ENCODE measurements at places on chromosomes 13 and 19.

DNA sequence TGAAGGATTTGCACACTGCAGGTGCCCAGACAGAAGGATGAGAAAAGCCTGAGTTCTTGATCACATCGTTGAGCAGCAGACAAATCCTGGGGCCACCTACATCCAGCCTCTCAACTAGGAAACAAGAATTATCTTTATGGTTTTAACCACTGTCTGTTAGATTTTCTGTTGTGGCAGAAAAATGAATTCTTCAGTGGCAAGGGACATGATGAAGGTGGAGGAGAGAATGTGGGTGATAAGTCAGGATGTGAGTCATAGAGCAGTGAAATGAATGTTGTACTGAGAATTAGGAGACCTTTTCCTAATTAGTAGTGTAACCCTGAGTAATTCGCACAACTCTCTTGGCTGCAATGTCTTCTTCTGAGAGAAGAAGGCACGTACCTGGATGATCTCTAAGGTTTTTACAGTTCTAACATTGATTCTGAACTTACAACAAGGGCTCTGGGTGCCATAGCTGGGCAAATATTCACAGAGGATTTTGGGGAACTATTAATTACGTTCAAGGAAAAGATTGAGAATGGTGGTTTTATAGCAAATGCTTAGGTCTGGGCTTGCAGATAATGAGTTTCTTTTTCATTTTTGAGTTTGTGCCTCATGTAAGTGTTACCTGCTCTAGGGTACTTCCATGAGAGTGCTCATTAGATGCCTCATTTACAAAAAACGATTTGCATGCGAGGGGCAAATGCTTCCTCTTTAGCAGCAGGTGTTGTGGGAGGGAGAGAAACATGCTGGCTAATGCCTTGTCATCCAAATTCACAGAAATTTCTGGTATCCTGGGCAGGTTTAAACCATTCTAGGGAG, 111.0 kb upstream of the KL start:
- DNase-seq = no peak

DNA sequence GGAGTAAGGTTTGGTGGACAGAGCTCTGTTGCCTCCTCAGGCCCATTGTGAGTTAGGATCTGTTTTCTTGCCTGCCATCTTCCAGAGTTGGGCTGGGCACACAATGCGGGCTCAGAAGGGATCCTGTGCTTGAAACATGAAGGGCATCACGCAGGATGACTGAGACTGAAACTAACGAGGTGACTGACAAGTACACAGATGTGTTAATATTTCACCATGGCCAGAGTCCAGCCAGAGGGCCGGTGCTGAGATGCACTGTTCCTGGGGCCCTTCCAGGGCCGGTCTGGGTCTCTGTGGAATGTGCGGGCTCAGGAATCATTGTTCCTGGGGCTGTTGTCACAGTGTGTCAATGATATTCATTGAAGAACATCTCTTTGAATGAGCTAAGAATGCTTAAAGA, 163.7 kb downstream of the URI1 start:
- DNase-seq = no peak

DNA sequence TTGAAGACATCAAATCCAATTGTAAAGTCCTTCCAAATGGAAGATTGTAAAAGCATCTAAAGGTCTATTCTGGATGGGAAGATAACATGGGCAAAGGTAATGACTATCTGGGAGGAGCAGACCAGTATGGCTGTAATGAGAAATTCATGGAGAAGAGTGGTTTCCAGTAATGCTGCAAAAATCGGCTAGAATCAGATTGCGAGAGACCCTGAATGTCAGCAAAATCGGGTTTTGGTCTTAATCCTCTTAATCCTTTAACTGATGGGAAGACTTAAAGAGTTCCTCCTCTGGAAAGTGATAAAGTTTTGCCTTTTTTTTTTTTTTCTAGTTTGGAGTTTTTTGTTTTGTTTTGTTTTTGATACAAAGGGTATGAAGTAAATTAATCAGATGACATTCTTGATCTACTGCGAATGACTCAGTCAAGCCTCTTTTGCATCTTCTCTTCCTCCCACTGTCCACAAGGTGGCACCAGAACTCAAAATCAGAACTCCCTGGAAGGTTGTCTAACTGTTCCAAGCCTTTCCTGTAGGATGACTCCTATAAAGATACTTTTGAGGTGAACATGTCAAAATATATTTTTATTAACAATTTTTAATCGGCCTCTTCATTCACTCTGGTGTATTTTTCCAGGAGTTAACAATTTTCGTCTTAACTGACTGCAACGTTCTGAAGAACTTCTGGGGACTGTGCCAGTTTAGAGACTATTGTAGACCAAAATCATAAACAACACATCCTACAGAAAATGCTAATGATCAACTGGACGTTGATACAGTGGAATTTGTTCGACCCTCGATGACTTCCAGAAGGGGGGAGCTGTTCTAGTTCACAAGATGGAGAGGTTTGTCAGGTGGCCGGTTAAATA, 213.3 kb upstream of the MIR17HG start:
- DNase-seq = no peak

GRCh38 chr19:6476155-6476895, 5.3 kb downstream of the DENND1C start:
- DNase-seq = peak; percentile 62

GRCh38 chr19:16623066-16623465, 4.9 kb downstream of the MED26 start:
- no peak for DNase-seq

GRCh38 chr13:49567491-49567890, 17.9 kb downstream of the RCBTB1 start:
- no peak for DNase-seq

DNA sequence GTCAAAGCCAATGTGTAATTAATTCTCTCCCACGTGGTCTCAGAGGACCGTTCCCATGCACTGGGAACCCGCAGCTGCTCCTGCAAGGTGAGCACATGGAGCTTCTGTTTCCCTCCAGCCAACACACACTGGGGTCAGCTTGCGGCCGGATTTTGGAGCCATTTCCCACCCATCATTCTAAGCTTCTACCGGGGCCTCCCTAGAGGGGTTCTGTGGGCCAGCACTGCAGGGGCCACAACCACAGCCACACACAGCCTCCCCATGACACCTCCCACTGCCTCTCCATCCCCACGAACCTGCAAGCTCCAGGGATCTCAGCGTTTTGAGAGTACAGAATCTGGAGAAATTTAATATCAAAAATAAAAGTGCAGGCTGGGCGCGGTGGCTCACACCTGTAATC, 120.7 kb upstream of the SOX1 start:
- DNase-seq = no peak

DNA sequence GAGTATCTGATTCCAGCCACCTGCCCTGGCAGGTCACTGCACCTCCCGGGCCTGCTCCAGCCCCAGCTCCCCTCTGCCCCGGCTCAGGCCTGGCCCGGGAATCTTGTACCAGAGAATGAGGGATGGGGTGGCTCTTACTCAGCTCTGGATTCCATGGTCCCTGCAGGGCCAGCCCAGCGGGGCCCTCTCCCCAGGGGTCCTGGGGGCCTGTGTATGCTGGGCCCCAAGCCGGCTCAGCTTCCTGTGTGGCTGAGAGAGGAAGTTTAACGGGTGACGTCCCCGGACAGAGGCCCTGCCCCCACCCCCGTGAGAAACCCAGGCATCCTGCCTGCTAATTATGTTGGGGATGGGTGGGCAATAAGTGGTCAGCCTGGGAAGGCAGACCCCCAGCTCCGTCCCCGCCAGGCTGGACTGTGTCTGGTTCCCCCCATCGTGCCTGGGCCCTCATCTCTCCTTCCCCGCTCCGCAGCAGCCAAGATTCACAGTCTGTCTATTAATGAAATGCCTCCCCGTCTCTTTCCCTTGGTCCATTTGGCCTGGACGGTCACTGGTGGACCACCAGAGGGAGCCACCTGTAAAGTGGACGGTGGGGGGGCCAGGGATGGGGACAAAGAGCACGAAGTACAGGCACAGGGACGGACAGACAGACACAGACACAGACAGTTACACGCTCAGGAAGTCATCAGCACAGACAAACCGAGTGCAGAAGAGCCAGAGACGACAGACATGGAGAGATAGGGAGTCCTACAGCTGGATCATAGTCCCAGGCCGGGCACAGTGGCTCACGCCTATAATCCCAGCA, at the start of gene DENND1C:
DENND1C (minus strand) TSS at position 247 of the 802 bp plus-strand sequence; CDS start at position 155, 92 bp downstream.
- no peak for DNase-seq

DNA sequence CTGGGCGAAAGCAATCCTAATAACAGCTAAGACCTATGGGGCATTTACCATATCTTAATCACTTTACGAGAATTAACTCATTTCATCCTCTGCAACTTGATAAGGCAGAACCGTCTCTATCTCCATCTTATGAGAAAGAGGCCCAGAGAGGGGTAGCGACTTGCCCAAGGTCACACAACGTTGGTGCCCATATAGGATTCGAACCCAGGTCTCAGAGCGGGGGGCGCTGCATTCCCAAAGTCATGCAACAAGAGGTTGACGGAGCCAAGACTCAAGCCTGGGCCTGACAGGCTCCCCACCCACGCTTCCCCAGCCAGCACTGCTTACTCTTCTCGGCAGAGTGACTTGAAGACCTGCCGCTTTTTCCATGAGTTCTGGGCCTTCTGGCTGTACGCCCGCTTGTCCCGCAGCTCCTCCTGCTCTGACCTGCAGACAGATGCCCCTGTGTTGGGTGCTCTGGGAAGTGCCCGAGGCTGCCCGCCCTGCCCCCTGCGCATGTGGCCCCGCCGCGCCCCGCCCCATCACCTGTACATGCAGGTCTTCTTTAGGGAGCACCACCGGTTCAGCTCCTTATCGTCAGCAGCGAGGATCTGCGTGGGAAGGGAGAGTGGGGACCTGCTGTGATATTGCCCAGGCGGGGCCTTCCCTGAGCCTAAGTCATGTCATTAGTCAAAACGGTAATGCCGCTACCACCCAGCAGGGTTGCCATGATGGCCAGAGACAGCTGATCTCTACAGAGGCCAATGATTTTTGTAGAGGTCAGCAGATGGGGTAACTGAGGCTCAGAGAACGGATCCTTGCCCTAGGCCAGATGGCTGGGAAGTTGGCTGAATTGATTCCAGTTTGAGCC, 10.8 kb downstream of the KRI1 start:
- DNase-seq = no peak

DNA sequence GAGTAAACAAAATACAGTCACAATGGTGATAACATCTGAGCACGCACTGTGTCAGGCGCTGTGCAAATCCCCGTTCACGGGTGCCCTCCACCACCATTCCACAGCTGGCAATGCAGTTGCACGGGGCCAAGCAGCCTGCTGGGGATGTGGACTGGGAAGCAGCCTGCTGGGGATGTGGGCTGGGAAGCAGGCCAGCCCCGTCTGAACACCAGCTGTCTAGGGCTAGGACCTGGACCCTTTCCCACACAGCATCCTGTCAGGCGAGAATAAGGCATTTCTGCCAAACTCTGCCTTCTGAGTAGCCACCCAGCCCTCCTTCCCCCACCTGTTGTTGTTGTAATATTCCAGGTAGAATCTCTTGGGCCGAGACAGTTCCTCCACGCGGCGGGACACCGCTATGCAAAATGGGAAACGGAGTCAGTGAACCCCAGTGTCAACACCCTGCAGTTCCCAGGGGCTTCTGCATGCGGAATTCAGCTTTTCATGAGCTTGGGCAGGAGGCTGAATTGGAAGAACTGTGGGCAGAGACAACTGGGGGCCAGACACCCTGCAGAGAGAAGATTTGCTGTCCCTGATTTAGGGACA, 27.8 kb upstream of the MIER2 start:
- DNase-seq = peak; percentile 36

DNA sequence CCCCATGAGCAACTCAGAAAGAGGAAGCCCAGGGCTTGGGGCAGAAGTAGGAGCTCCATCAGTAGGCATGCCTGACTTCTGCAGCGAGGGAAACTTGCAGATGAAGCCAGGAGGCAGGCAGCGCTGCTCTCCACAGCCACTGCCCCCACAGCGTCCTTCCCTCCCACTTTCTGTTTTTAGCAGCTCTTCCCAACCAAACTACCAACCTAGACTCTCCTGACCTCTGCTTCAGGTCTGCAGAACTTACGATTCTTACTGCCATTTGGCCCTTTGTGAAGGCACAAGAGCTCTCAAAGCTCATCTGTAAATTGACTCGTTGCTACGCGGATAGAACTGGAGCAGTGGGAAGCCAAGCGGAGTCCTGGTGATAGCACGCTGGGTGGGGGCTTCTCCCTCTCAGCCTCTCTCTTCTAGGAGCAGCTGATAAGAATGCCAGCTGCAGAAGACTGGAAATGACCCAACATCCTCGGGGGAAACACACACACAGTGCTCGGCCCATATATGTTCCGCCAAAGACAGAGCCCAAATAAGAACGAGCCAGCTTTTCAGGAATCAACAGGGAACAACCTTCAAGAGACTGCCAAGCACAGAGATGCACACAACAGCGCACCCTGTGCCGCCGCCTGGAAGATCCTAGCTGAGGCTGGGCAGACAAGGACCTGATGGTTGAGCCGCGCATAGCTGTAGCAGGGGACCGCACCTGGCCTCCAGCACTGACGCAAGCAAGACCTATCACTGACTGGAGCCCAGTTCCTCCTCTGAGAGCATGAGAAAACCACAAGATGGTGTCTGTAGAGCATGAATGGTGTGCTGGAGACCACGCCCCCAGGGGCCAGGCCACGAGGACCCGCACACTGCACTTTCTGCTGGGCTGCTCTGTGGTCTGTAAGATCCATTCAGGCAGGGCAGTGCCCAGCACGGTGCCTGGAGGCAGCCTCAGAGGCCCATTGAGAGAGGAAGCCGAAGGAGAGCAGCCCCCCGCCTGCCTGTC, 15.9 kb upstream of the SLC35E1 start:
- peak; percentile 66 for DNase-seq

- no peak for DNase-seq
Measured at GRCh38 chr19:58548859-58549663, 5.2 kb downstream of the TRIM28 start.

- no peak for DNase-seq
Measured at GRCh38 chr13:99808786-99809185, 162.8 kb downstream of the ZIC5 start.

- DNase-seq = peak; percentile 72
Measured at GRCh38 chr13:108005231-108005630, 210.1 kb downstream of the LIG4 start.

GRCh38 chr19:18108897-18109296, 11.3 kb downstream of the MAST3 start:
- DNase-seq = no peak

DNA sequence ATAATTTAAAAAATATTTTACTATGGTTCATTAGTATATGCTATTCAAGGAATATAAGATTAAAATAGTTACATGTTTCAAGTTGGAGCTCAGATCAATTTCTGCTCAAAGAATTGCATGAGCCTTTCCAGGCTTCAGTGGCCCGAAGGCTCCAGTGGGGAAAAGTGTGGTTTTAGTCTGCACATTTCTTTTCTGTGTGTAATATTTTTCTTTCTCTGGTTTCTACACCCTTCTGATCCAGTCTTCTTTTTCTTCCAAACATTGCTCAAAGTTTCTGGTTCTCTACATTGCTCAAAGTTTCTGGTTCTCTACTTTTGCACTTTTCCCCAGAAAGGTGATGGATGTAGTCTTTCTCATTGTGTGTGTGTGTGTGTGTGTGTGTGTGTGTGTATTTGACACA, 64.7 kb upstream of the OXGR1 start:
- no peak for DNase-seq

- no peak for DNase-seq
Measured at GRCh38 chr19:40198272-40198990, 7.2 kb downstream of the MAP3K10 start.

DNA sequence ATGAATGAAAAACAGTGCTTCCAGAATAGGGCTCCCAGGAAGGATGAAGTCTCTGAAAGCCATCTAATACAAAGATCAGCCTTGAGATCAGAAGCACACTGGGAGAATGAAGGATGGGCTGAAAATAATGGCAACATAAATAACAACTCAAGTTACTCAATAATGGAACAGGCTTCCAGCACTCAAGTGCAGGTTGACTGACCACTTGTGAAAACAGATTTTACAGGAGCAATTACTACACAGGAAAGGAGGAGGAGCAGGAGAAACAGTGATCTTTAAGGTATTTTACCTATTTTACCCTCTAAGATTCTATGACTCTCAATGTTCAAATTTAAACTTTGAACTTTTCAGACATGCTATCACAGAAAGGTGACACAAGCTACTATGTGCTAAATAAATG, 106.0 kb downstream of the USP12 start:
- no peak for DNase-seq
